ENCODE measurements at places on chromosomes 5 and 9.

GRCh38 chr5:9350301-9350797 is 195.5 kb downstream of the SEMA5A start:
- no peak for DNase-seq

DNA sequence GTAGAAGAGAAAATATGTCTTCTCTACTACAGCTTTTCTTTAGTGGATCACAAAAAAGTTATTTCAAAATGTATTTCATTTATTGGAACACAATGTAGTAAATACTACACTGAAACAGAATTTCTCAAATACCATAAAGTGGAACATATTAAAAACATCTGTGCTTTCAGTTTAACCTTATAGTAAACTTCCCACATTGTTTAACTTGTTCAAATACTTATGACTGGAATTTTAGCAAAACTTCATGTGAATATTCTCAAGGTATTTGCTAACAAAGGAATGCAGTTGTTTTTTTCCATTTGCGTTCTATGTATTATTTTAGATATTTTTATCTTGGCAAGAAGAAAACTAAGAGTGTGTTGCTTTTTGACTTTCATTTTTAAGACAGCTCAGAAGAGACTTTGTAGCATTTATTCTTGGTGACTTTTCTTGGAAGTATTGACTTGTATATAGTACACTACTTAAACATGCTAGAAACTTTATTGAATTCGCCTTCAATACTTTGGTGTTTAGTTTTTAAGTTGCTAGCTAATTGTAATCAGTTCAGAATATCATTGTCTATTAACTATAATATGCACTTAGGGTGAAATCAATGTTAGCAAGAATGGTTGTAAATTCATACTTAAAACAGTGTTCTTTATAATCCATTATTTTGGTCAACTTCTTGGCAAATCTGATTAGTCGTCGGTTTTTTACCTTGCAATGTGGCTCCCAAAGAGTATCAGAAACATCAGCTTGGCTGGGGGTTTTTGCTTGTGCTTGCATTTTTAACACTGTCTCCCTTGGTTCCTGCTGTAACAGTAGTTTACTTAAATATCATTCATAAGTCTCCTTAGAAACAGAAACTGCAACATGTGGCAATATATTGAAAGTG is 5.0 kb upstream of the RHOBTB3 start:
- no peak for DNase-seq

DNA sequence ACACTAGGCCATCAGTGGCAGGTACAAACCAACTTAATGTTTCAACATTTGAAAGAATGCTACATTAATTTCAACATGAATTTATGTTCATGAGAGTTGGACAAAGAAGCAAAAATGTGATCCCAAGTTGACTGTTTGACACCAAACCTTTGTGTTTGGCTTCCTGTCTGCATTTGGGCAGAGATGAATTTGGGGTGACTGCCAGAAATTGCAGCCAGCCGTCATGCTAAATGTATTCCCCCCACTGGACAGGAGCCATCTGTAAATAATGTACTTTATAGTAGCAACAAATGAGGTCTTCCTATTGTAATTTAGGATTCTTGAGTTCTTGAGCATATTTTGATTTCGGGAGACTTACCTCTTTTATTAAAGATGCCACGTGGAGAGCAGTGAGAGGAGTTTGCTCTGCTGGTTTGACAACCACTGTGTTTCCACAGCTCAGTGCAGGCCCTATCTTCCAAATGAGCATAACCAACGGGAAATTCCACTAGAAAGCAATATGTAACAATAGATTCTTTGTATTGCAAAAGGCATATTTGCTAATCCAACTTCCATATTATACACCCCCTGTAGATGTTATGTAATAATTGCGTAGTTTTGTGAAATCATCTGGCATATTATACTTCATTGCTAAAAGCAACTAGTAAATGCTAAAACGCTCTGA is 27.6 kb downstream of the ALDH1A1 start:
- DNase-seq, result no peak

- no peak for DNase-seq
Measured at GRCh38 chr9:95879591-95879990, 4.1 kb downstream of the ERCC6L2 start.

DNA sequence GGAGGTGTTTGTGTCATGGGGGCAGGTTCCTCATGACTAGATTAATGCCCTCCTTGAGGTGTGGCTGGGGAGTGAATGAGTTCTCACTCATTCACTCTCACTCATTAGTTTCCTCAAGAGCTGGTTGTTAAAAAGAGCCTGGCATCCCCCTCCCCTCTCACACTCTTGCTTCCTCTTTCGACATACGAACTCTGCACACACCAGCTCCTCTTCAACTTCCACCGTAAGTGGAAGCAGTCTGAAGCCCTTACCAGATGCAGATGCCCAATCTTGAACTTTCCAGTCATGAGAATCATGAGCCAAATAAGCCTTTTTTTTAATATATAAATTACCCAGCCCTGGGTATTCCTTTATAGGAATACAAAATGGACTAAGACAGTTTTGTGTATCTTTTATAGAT is 82.5 kb downstream of the SPRY4 start:
- DNase-seq, result no peak

- DNase-seq, result peak; percentile 57
Measured at GRCh38 chr9:136283291-136284235, 20.3 kb downstream of the CCDC187 start.

GRCh38 chr9:136169495-136169894 is 35.4 kb downstream of the LHX3 start:
- DNase-seq, result no peak

DNA sequence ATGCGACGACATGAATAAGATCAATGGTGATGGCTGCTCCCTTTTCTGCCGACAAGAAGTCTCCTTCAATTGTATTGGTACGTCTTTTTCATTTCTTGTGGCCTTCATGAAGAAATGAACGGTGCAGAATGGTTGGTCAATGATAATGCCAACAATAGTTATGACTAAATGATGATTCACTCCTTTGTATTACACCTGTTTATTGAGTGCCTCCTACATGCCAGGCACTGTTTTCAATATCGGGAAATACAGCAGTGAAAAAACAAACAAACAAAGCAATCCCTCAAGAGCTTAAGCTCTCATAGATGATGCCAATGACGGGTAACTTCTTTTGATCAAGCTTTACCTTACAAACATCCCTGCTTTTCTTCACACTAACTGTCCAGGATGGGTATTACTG is 117.7 kb downstream of the PAPPA start:
- DNase-seq, result no peak

GRCh38 chr9:2857564-2858198 is 13.8 kb upstream of the PUM3 start:
- no peak for DNase-seq

DNA sequence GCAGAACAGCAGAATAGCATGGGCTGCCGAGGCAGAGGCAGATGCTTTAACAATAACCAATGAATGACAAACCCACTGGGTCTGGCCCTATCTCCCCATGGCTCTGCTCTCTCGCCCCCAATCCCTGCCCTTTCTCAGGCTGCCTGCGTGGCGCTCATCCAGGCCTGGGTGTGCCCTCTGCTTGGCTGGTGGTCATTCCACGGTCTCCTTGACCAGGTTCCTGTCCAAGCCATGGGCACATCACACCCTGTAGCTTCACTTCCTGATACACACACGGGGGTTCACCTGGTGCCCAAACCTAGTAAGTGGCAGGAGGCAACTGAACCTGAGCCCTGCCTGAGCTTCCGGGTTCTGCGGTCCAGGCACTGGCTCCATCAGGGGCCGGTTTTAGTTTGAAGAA is 87.6 kb downstream of the DAP start:
- no peak for DNase-seq

DNA sequence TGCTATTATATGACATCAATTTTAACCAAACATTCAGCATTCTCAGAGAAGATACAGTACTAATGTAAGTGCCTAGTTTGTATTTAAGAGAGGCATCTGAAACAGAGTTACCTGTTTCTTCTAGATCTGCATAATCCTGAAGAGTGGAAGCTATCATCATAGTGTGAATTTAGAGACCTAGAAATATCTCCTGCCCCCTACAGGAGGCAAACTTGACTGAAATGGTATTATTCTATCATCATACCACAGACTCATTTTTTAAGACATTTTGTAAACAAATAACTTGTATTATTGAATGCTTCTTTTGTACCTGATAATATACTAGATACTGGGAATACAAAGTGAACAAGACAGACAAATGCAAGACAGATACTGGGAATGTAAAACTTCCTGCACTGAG is 216.8 kb upstream of the RPS23 start:
- no peak for DNase-seq

DNA sequence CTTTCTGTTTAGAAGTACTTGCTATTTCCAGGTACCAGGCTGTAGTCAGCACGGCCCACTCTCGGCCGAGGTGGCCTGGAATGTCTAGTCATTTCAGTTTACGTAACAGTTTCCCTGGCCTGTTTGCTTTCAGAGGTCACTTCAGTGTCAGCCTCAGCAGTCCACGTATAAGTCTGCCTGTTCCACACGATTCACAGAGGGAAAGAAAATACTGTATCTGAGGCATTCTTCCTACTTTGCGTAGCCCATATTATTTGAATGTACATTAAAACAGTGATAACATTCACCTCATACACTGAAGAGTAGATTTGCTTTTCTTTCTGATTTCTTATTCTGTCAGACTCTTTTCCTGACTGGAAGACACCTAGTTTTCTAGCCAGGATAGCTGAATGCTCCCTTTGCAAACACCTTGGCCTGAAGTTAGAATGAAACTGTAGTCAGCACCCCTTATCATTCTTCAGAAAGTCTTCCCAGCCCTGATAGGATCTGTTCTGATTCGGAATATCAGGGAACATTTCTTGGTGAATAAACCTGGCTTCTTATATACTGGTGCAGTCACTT is 140.9 kb downstream of the AOPEP start:
- no peak for DNase-seq

- no peak for DNase-seq
Measured at GRCh38 chr5:165209101-165209727, 1703.8 kb downstream of the MAT2B start.

DNA sequence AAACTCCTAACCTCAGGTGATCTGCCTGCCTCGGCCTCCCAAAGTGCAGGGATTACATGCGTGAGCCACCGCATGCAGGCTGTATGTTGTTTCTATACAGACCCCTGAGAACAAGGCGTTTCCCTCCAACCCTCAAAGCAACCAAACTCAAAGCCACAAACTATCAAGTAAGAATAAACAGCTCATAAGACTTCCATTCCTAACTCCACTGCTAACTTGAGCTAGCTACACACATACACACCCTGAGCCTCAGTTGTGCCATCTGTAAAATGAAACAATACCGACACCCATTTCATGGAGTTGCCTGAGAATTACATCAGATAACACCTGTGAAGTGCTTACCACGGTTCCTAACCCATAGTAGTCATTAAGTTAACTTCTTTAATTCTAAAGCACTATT is 70.8 kb downstream of the SERINC5 start:
- DNase-seq, result no peak

DNA sequence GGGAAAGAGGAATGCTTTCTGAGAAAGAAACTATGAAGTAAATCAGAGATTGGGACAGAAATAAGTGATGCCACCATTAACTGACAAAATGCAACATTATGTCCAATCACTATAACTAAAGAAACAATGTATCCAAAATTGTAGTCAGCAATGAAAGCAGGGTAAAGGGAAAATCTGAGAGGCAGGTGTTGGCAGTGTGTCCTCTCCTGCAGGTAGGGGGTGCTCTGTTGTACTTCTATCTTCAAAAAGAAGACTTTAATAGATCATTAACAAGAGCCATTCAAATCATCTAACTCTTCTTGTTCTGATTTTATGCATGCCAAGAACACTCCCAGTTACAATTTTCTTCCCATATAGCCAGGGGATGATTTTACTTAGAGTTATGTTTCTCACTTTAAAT is 1275.7 kb downstream of the PTPRD start:
- DNase-seq, result no peak

GRCh38 chr9:84789463-84789830 is 119.9 kb downstream of the NTRK2 start:
- DNase-seq, result no peak

DNA sequence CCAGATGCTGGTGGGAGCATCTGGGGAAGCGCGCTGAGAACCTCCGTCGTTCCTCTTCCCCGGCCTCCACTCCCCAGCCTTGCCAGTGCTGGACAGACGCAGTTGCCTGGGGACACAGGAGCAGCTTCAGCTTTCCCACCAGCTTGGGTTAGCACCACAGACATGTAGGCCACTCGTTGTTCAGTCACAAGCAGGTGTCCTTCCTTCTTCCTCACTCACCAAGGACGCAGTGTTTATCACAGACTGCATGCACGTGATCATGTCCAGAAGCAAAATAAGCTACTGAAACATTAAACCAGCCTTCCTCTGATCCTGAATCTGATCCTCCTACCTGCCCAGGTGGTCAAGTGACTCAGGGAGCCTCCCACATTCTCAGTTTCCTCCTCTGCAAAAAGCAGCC is 232.9 kb downstream of the SYK start:
- DNase-seq, result no peak

DNA sequence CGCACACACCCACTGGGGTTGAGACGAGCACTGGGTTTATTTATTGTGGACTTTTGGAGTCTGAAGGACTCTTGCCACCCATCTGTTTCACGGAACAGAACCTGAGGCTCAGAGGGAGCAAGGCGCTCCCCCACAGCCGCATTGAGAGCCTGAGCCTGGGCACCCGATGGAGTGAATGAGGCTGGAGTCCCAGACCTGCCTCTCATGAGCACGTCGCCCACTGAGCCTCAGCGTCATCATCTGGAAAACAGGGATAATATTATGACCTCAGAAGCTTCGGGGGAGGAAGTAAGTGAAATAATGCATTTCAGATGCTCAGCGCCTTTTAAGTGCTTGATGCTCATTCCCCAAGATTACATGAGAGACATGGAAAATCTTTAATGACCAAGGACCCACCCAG is 5.5 kb downstream of the NEK6 start:
- no peak for DNase-seq

- DNase-seq, result no peak
Measured at GRCh38 chr5:96008987-96009647, 47.5 kb upstream of the ELL2 start.

GRCh38 chr9:34377404-34377746 is 677 bp upstream of the MYORG start:
- DNase-seq, result no peak

DNA sequence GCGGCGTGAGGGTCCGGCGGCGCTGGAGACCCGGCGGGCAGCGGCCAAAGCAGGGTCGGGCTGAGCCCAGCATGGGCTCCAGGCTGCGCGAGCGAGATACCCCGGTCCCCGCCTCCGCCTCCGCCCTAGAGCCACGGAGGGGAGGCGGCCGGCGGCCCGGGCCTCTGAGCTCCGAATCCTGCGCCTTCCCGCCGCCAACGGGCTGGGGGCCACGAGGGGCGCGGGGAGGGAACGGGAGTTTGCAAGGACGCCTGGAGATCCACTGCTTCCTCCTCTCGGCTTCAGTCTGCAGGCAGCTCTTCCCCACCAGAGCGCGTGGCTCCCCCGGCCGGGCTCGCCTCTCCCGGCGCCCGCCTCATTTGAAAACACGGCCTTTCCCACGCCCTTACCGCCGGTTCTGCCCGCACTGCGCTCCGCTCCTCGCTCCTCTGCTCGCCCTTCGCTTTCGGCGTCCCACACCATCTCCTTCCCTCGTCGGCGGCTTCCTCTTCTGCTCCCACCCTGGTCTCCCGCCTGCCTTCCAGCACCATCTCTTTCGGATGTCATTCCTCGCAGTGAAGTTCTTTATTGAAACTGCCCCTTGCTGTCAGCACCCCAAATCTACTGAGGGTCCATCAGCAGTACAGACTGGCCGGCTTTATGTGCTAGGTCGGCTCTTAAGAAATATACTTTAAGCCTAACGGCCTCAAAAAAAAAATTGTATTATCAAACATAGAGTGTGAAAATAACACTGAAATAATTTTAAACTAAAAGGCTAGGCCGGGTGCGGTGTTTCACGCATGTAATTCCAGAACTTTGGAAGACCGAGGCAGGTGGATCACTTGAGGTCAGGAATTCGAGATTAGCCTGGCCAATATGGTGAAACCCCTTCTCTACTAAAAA is 105.0 kb upstream of the FAM120A start:
- DNase-seq, result no peak

GRCh38 chr9:378263-378662 is 163.6 kb downstream of the DOCK8 start:
- DNase-seq, result no peak
